ENCODE measurements at places on chromosomes 3 and 15.

DNA sequence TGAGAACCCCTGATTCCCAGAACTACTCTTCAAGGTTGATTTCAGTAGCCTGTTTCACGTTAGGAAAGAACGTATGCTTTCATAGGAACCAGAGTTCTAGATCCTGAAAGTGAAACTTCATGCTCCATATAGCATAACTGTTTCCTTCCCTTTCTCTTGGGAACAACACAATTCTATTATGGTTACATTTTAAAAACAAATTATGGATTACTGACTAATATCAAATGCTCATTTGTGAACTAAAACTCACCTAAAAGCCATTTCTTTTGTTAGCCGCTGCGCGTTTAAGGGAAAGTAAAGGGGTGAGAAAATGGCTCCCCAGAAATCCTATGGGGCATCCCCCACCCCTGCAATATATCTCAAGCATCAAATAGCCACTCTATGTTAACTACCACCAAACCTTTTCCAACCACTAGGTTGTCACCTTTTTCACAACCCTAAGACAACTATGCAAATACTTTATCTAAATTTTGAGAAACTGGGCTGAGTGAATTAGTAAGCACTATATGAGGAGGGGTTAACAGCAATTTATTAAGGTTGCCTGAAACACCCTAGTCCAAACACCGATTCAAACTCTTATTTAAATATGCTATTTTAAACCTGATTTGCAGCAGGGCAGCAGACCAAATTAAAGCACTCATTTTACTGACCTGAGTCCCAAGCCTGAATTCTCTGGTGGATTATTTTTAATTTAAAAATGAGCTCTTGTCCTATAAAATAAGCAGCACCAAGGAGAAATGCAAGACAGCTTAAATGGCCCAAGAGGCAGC is 2.4 kb downstream of the SIAH2 start:
- no peak for DNase-seq

- no peak for DNase-seq
Observed at GRCh38 chr3:165078293-165078692, at the start of gene SI. Gene SI (minus strand): TSS chr3:165078496. CDS start chr3:165076012, 2,484 bp downstream.

DNA sequence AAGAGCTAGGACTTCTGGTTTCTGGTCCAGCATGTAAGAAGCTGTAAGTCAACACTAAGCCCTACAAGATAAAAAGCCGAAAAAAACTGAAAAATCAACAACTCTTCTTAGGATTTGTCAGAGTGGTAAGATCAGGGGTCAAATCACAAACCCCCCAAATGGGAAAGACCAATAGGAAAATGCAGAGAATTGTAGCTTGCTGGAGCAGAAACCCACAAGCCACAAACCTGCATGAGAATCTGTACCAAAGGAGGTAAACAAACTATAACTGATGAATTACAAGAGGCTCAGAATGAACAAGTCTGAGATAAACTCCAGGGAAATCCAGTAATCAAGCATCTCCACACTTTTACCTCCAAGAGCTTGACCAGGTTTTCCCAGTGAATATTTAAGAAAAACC is 36.0 kb downstream of the RFX7 start:
- DNase-seq: no peak

DNA sequence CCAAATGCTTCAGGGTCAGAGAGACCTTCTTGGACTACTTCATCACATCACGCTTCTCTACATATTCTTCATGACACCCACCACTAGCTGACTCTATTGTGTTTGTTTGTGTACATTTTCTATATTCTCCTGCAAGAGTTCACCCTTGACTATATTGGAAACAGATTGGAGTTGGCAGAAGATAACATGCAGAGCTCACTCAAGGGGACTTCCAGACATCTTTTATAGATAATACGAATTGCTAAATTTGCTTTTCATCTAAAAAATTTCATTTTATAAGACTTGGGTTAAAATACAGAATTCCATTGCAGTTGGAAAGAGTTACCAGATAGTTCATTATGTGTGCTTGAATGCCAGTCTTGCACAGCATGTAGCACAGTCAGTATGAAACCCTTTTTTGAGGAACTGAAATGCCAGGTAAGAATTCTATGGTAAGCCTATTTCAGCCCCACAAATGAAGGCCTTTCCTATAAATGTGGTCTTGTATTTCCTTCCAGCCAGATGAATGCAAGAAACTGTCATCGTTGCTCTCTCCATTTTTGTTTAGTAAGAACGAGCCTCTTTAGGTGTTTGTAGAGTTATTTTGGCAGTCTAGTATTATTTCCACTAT is 177.6 kb downstream of the GHSR start:
- no peak for DNase-seq

DNA sequence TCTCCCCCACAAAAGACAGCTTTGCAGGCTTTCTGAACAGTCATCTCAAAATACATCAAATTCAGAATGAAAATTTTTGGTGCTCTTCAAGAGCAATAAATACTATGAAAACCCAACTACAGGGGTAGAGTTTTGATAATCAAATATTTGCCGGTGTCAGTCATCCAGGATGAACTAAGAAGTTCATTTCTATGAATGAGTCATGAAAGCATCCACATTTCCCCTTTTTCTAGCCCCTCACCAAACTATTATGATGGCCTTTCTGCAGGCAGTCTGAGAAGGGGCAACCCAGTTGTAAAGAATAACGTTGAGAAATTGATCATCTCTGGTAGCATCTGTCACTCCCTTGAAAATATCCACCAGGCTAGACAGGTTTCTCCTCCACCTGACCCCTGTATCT is 3.1 kb upstream of the LPCAT4 start:
- DNase-seq: no peak

- DNase-seq: no peak
Observed at GRCh38 chr3:14698601-14699244, 23.8 kb downstream of the C3orf20 start.

DNA sequence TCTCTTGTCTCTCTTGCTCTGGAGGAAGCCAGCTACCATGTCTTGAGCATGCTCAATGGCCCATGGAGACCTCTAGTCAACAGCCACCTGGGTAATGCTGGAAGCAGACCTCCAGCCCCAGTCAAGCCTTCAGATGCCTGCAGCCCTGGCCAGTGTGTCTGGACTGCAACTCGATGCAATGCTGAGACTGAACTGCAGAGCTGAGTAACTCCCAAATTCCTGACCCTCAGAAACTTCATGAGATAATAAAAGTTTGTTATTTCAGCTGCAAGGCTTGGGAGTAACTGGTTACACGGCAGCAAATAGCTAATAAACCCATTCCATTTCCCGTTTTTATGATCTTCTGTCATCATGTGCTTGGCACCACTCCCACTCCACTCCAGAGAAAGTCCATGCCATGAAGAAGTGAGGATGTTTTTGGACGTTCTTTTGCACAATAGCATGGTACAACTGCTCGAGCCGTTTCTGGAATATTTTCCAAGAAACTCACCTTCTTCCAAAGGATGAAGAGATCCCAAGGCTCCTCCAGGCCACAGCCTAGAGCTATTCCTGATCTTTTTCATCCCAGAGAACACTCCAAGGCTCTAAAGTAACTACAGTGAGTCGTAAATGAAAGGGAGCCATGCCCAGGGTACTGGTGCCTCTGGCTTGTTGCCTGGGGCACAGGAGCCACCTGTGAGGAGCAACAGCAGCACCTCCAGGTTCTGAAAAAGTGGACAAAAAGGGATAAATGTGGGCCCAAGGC is 72.0 kb upstream of the KLF13 start:
- no peak for DNase-seq

- DNase-seq: no peak
Observed at GRCh38 chr3:114329823-114330222, 36.0 kb downstream of the TIGIT start.

DNA sequence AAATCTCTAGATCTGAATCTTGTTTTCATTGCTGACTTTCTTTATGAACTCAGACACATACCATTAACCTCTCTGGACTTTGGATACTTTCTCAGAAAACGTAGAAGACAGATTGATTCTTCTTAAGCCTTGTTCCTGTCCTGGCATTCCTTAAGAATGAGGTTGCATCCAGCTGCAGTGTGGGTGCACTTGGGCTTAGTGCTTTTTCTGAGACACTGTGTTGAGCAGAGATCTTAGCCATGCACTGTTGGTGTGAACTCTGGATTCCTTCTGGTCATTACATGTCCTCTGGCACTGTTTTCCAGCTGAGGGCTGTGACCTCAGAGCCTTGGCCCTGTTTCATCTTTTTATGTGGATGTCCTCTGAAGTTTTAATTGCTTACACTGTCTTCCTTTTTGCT is 428.3 kb downstream of the CNTN4 start:
- no peak for DNase-seq

DNA sequence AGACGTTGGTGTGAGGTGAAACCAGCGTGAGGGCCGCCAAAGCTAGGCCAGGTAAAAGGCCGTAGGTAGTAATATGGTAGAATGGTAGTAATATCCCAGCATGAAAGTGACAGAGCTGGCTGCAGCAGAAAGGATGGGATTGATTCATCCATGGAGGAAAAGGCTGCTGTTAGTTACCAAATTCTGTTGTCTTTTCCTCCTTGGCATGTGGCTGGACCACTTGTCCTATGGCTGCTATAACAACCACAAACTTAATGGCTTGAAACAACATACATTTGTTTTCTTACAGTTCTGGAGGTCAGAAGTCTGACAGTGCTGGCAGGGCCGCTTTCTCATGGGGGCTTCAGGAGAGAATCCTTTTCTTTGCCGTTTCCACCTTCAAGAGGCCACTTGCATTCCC is 47.8 kb upstream of the CHST2 start:
- DNase-seq: no peak

DNA sequence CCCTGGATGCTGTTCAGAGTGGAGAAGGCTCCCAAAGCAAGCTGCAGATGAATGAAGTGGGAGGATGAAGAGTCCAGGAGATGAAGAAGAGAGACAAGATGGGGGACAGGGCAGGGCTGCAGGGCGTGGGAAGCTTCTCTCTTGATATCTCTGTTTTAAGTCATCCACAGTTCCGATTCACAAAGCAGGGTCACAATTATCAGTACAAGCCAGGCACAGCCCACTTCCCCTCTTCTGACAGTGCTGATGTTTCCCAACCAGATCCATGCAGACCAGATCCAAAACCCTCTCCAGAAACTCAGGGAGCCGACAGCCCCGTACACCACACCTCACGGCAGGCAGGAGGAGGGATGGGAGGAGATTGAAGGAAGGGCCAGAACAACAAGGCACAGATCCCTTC is 31.1 kb downstream of the NTRK3 start:
- no peak for DNase-seq

DNA sequence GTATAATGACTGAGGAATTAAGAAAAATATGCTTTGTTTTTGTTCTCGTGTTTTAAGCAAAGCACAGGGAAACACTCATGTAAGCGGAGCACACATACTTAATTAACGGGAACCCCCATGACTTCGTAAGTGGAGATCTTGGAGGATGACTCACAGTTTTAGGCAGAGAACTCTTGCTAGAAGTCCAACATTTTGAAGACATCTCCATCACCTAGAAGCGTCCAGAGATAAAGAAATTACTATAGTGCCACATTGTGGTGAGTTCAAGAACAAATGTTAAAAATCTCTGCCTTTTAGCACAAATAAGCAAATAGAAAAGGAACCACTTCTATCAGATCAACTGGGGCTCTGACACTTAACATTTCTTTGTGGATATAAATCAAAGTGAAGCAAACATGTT is 194.1 kb upstream of the ARHGEF26 start:
- no peak for DNase-seq

DNA sequence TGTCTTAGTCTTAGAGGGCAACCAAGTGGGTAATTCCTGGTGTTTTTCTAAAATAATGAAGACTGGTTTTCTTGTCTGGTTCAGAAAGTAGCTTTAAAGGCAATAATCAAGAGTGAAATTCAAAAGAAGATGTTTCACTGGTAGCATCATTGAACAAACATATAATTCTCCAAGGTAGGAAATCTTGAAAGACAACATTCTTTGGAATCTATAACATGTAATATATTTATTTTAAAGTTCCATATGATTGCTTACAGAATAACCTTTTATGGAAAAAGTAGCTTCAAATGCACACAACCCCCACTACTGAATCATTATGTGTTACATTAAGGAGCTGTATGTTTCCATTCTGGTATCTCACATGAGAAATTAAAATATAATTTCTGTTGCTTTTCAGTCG is 13.8 kb upstream of the FOXP1 start:
- no peak for DNase-seq

- DNase-seq: no peak
Observed at GRCh38 chr3:49162751-49163419, 3.2 kb downstream of the CCDC71 start.

DNA sequence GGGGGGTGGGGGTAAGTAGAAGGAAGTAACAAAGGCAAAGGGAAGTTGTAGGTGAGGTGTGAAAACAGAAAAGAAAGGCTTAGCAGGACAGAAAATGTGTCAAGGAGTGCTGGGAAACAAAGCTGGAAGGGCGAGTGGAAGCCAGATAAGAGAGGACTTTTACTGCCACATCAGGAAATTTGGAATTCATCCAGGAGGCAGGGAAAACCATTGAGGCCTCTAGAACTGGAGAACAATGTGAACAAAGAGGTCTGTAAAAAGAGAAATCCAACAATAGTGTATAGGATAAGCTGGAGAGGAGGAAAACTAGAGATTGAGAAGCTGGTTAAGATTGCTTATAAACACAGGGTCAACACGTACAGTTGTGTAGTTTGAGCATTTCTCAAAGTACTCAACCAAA is 116.6 kb downstream of the NTRK3 start:
- no peak for DNase-seq

GRCh38 chr15:89845305-89845893 is 30.7 kb upstream of the ANPEP start:
- DNase-seq: no peak

DNA sequence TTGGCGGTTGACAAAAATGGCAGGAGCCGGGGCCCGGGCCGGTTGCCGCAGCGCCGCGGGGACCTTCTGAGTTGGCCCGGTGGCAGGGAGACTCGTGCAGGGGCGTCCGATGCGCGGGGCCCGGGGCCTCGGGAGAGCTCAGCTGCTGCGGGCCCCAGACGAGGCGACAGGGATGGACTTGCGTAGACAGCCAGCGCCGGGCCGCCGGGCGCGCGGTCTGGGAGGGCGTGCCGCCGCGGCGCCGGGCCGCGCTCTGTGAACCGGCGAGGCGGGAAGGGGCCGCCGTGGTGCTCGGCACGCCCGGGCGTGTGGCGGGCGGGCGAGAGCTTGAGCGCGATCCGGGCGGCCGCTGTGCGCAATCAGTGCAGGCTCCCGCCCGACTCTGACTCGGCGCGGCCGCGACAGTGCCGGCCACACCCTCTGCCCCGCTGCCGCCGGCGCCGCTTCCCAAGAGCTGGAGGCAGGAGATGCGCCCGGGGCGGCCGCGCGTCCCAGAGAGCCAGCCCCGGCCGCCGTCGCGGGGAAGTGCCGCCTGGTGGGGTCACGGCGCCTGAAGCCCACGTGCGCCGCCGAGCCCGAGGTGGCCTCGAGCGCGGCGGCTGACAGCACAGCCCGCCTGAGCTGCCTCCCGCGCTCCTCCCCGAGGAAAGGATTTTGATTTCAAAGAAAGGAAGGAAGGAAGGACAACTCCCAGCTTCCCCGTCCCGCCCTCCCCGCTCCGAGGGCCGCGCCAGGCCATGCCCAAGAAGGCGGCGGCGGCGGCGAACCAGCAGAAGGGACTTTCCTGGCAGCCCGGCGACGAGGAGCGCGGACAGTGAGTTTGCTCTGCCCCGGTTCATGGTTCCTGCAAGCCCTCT is 657 bp downstream of the TLNRD1 start:
- DNase-seq: peak; percentile 35

DNA sequence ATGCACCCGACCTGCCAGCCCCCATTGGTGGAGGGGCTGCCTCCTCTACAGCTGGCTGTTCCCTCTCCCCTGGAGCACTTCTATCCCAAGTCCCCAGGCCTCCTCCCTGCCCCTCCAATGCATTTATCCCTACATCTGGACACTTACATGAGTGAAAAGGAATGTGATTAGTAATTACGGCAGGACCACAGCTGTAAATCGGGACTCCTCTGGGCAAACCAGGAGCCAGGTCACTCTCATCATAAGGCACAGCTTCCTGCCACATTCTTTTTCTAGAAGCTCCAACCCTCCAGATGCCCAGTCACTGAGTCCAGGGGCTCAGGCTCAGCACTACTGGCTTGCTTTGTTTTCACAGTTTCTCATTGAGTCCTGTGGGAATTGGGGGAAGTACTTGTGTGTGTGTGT is 54.3 kb downstream of the IL20RB start:
- peak; percentile 33 for DNase-seq

Data from T1000 (cell line).